ENCODE measurements at places on chromosomes 6 and 20. TPM values are rescaled to one million over a fixed set of nuclear protein-coding genes. Genes with fewer than 3 reads are reported as not detected.

DNA sequence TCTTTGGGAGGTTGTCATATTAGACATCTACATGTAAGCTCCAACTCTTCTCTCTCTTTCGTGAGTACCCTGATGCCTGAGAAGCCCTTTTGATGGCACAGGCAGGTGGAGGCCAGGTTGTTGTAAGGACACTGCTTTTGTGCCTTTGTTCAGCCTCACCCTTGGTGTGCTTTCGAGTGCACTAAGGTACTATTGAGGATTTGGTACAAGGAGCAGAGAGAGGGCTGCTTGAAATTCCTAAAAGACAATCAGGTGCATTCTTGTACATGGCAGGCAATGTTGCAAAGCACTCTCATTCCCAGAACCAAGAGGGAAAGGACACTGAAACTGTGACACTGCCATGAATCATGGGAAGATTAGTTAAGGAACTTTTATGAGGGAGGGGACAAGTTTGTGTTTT lies 19.1 kb downstream of the BMP2 start:
- no peak for DNase-seq

DNA sequence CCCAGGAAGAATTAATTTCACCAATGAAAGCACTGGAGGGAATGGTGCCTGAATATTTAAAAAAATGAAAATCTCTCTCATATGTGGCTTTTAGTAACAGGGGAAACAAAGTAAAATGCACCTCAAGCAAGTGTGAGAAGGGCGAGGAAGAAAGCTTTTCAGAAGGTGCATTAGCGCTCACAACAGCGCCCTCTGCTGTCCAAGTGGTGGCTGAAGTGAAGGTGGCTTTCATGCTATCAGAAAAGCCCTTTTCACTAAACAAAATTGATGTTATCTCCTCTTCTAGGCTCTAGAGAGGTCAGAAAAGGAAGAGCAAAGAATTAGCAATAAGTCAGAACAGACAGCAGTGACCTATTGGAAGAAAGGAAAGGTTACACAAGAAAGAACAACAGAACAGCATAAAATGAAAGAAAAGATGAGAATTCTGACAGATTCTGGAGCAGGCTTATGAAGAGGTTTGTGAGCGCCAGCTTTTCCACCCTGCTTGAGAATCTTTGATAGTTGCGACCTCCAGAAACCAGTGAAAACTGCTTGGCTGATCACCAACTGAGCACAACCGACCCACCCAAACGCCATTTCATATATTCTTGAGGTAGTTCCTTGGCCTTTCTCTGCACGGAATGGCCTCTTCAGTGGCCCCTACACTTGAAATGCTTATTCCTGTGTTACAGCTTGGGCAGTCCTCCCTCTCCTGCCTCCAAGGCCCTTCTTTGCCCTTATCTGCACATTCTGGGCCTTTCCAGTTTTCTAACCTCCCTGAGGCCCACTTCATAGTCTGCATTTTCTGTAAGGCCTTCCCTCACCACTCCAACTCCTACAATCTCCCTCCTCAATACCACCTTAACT lies 45.3 kb downstream of the SMLR1 start:
- DNase-seq, result peak; percentile 65

- no peak for DNase-seq
Measured at GRCh38 chr6:118704915-118705314, 53.5 kb upstream of the CEP85L start.

The FAM184A gene
- total RNA-seq, result 7.5 TPM

DNA sequence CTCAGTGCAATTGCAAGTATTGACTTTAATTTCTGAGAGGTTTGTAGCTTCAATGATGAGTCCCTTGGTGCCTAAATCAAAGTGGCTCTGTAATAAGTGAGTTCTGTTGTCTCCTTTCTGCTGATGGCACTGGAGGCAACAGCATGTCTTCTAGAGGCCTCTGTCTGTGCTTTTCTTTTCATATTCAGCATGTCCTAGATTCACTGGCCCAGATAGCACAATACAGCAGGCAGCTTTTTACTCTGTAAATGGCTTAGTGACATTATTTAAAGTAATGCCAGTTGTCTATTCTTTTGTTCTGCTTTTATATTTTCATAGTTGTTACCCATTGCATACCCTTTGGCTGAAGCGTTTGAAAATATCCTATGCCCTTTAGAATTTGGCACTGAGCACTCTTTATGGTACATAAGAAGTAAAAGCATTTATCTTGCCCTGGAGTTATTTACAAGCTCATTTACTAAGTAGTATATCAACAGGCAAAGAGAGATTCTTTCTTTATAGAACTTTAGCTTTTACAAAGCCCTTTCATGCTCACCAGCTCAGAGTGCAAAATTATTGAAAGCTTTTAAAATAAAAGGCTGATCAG lies 271.5 kb upstream of the KCNQ5 start:
- no peak for DNase-seq

The PTGIS gene
- 41.0 TPM for total RNA-seq

DNA sequence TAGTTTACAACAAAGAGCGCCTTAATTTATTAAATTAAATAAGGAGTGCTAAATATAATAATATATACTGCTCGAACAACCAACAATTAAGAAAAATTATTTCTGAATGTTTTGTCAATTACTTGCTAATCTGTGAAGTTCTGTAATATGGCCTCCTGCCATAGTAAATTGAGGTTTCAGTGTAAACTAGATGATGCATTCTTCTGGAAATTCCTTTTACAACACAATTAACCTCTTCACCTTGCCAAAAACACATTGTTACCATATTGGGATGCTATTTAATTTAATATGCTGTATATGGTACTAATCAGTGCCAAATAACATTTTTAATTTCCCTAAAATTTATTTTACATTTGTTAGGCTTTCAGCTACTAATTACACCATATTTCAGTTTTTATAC lies 808.4 kb upstream of the CITED2 start:
- DNase-seq, result no peak

- DNase-seq, result no peak
Measured at GRCh38 chr6:137136065-137136464, 37.4 kb downstream of the IL22RA2 start.

GRCh38 chr6:33815854-33816253 lies 12.1 kb upstream of the MLN start:
- DNase-seq, result no peak

DNA sequence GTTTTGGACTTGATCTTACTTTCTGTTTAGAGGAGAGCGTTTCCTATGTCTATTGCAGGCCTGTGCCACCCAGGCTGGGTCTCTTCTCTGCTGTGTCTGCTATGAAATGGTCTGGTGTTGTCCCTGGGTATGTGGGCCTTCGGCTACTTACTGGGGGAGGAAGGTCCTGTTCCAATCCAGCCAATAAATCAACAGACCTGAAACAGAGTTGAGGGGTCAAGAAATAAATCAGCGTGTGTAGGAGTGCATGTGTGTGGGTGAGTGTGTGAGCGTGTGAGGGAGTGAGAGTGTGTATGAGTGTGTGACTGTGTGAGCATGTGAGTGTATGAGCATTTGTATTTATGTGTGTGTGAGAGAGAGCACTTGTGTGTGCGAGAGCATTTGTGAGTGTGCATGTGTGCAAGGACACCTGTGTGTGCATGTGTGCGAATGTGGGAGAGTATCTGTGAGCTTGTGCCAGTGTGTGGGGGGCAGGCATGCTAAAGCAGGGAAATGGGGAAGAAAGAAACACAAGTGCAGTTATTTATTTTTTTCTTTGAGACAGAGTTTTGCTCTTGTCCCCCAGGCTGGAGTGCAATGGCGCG lies 86.3 kb upstream of the PMEPA1 start:
- DNase-seq, result no peak

DNA sequence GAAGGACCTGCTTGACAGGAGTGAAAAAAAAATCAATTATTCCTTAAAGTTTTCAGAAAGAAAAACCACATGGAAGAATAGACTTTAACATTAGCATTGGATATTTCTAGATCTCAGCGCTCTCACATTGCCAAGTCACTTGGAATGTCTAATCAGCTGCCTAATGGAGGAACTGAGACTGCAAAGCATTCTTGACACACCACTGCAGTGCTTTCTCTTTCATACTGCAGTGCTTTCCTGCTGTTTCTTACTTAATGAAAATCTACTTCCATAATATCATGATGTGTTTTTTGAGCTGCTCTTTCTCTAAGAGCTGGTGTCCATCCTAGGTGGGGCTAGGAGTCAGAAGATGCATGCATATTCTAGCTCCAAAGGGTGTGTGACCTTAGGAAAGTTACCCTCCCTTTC lies 20.4 kb upstream of the MCM3 start:
- DNase-seq, result no peak

DNA sequence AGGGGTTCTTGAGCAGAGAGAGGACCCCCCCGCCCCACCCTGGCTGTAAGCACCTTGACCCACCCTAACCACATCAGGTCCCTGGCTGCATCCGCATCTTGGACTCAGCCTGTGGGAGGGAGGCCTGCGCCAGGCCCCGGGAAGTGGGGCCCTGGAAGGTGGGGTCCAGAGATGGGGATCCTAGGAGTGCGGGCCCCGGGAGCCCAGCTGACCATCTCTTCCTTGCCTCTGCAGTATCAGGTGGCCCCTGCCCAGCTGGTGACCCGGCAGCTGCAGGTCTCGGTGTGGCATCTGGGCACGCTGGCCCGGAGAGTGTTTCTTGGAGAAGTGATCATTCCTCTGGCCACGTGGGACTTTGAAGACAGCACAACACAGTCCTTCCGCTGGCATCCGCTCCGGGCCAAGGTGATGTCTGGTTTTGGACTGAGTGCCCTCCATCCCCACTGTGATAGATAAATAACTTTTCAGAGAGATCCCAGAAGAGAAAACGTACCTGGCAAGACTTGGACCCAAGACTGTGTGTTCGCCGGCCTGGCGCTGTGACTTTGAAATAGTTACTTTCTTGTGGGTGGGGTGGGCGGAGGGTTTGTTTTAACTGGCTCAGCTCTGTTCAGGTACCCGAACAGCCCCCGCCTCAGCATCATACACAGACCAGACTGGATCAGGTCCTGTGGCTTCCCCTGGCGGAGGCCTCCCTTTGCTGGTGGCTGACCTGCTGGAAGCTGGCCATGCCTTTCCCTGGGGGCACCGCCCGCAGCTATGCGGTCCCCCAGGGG lies 62.0 kb downstream of the EZR start:
- no peak for DNase-seq

The CDH26 gene
- total RNA-seq, result 1.6 TPM

DNA sequence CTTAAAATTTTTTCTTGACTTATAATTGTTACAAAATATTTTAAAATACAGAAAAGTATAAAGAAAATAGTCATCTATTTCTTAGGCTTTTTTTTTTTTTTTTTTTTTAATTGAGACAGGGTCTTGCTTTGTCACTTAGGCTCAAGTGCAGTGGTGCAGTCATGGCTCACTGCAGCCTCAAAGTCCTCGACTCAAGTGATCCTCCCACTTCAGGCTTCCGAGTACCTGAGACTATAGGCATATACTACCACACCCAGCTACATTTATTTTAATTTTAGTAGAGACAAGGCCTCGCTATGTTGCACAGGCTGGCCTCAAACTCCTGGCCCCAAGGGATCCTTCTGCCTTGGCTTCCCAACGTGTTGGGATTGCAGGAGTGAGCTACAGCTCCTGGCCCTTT lies 5.3 kb upstream of the ACAT2 start:
- no peak for DNase-seq

GRCh38 chr20:48186915-48187314 lies 401.6 kb upstream of the SULF2 start:
- DNase-seq, result no peak

GRCh38 chr6:112118034-112118433 lies 30.6 kb downstream of the FAM229B start:
- DNase-seq, result no peak

Measured in breast epithelium (tissue), 4 donors.